ENCODE measurements at places on chromosomes 11 and 22. TPM values are rescaled to one million over a fixed set of nuclear protein-coding genes. Genes with fewer than 3 reads are reported as not detected.

The OR51F2 gene
- total RNA-seq: not detected

The OR6Q1 gene
- total RNA-seq: not detected

The YPEL4 gene
- total RNA-seq: 0.25 TPM

The TEX12 gene
- 0.25 TPM for total RNA-seq

The DAGLA gene
- 4.3 TPM for total RNA-seq

The DKK3 gene
- 154 TPM for total RNA-seq

The MTCH2 gene
- total RNA-seq: 94.7 TPM

The BSCL2 gene
- total RNA-seq: 37.9 TPM

The KCNC1 gene
- total RNA-seq: not detected

The RBM7 gene
- total RNA-seq: 16.4 TPM

The HSPB2 gene
- total RNA-seq: not detected

The SCGB1D4 gene
- total RNA-seq: not detected

The CASP12 gene
- total RNA-seq: 0.64 TPM

The UPK2 gene
- not detected for total RNA-seq

The ARHGEF17 gene
- total RNA-seq: 27.3 TPM

The MB gene
- total RNA-seq: not detected

The OR8U1 gene
- total RNA-seq: not detected

The DUSP18 gene
- 10.6 TPM for total RNA-seq

The TRAF6 gene
- total RNA-seq: 8.5 TPM

The USP2 gene
- not detected for total RNA-seq

The SEC14L2 gene
- total RNA-seq: 36.9 TPM

The MMP8 gene
- not detected for total RNA-seq

The F2 gene
- total RNA-seq: 0.10 TPM

The DEUP1 gene
- not detected for total RNA-seq

The LSP1 gene
- 0.20 TPM for total RNA-seq

The TSPAN4 gene
- 217 TPM for total RNA-seq

The NEFH gene
- total RNA-seq: 2.1 TPM

The PDE3B gene
- 0.27 TPM for total RNA-seq

The PAX6 gene
- not detected for total RNA-seq

The TRIM49 gene
- not detected for total RNA-seq

The NCR3LG1 gene
- total RNA-seq: 5.0 TPM

The MMP20 gene
- not detected for total RNA-seq

The PGA5 gene
- not detected for total RNA-seq

The OR2AG2 gene
- total RNA-seq: not detected

The SYT8 gene
- total RNA-seq: not detected

The MMP1 gene
- total RNA-seq: 3,905 TPM

The DEFB131B gene
- total RNA-seq: not detected

The OR52H1 gene
- total RNA-seq: not detected

The OR51Q1 gene
- total RNA-seq: not detected

The OR6A2 gene
- 0.07 TPM for total RNA-seq
